ENCODE measurements at places on chromosomes 13 and 19. TPM values are rescaled to one million over a fixed set of nuclear protein-coding genes. Genes with fewer than 3 reads are reported as not detected.

DNA sequence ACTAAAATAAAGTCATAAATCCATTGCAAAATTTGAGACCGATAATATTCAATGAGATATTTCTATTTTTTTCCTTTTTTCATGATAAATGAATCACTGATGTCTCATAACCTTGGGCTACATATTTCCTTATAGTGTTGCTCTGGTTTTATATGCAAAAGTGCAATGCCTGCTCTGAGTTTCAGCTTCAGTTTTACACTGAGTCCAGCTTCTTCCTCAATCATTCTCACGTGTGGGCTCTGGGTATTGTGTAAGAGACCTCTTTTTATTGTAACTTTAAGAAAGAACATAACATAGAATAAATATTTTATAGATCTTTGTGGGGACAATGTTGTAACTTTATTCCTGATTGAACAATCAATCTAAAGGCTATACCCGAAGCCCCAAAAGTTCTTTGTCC, 280.2 kb upstream of the EDNRB start:
- H3K27ac ChIP-seq = no peak overlapping the region
- H3K27me3 ChIP-seq = no peaks in the 10 kb centered on the region
- no peaks in the 10 kb centered on the region for H3K36me3 ChIP-seq
- no peak for DNase-seq

DNA sequence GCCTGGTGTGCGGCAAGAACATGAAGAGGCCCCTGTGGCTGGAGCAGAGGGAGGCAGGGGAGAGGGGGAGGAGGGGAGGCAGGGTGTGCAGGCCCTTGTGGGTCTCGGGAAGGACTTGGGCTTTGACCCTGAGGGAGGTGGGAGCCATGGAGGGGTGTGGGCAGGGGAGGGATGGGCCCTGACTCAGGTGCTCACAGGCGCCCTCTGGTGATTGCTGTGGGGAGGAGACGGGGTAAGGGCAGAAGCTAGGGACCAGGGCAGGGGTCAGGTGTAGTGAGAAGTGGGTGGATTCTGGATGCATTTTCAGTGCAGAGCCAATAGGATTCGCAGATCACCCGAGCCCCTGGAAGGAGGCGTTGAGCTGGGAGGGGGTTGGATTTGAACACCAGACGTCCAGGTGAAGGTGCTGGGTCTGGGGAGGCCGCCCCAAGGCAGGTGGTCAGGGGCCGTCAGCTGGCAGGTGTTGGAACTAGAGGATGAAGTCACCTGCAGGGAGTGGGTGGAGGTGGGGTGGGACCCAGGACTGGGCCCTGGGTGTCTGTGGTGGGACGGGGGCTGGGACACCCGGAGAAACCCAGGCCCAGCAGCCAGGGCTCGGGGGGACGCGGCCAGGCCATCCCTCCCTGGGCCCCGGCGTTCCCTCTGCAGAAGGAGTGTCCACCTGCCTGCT, 185.4 kb downstream of the KDM4B start:
- H3K4me3 ChIP-seq = no peak overlapping the region
- H3K27me3 ChIP-seq = no peaks in the 10 kb centered on the region
- H3K4me1 ChIP-seq = peaks cover 5% of the 10 kb centered on the region
- no peak overlapping the region for H3K27ac ChIP-seq

GRCh38 chr19:50416034-50416977, 2.4 kb upstream of the SPIB start:
- H3K36me3 ChIP-seq = peaks cover 4% of the 10 kb centered on the region
- H3K27me3 ChIP-seq = peaks cover 20% of the 10 kb centered on the region
- no peak overlapping the region for H3K4me3 ChIP-seq
- DNase-seq = no peak

DNA sequence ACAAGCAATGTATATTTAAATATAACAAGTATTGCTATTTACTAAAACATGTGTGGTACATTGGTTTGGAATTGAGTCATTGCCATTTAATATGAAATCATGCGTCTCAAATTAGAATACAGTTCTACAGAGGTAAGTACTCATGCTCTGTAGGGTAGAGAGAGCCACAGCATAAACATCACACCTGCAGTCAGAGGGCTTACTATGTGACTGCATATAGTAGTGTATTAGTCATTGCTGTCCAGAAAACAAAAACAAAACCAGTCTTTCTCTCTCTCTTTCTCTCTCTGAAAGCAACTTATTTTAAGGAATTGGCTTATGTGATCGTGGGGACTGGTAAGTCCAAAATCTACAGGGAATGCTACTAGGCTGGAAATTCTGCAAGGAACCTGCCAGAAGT, 370.3 kb downstream of the GPC5 start:
- no peak for DNase-seq
- H3K36me3 ChIP-seq = no peaks in the 10 kb centered on the region
- no peak overlapping the region for H3K4me3 ChIP-seq
- H3K27ac ChIP-seq = no peak overlapping the region

DNA sequence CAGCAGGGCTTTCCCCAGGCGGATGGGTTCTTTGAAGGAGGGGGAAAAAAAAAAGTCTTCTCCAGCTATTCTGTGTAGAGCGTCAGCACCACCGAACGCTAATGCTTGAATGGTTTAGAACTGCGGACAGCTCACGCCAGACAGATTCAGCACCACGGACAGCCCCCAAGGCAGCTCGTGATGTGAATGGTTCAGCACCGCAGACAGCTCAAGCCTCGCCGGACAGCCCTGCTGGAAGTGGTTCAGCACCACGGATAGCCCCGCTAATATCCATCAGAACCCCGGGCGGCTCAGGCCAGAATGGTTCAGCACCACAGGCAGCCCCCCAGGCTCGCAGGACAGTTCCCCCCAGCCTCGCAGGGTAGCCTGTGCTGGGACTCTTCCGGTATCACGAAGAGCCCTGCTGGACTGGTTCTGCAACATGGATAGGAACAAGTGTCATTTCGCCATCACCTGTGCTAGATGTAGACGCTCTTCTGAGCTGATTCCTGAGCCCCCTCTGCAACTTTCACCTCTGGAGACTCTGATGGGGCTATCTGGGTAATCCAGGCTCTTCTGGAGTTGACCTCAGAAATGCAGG, 4.9 kb upstream of the SMIM17 start:
- H3K4me3 ChIP-seq = no peak overlapping the region
- H3K27me3 ChIP-seq = no peaks in the 10 kb centered on the region
- no peaks in the 10 kb centered on the region for H3K4me1 ChIP-seq

GRCh38 chr19:42282819-42283187, 13.8 kb downstream of the CIC start:
- H3K36me3 ChIP-seq = no peaks in the 10 kb centered on the region
- H3K4me3 ChIP-seq = peak overlapping the region; percentile 87
- no peak for DNase-seq
- H3K27ac ChIP-seq = no peak overlapping the region
- no peaks in the 10 kb centered on the region for H3K27me3 ChIP-seq
- H3K4me1 ChIP-seq = peaks cover 31% of the 10 kb centered on the region

GGN gene
- total RNA-seq = 1.1 TPM

HCST gene
- 1.3 TPM for total RNA-seq

GPR4 gene
- total RNA-seq = not detected

CLDND2 gene
- total RNA-seq = 0.97 TPM
